ENCODE measurements at places on chromosomes 3 and 15.
A peak's percentile ranks its signal among the peaks of the same experiment; 100 is the strongest.

DNA sequence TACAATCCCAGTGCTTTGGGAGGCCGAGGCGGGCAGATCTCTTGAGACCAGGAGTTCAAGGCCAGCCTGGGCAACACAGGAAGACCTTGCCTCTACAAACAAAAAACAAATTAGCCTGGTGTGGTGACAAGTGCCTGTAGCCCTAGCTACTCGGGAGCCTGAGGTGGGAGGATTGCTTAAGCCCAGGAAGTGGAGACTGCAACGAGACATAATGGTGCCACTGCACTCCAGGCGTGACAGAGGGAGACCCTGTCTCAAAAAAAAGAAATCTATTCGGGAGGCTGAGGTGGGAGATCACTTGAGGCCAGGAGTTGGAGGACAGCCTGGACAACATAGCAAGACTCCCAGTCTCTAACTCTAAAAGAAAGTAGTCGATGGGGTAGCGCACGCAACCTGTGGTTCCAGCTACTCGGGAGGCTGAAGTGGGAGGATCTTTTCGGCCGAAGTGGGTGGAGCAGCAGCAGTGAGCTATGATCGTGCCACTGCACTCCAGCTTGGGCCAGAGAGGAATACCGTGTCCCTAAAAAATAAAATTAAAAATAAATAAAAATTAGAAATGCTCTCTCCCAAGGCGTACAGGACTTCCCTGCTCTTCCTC, 775 bp downstream of the C3orf33 start:
- DNase-seq: peak; percentile 6
- peaks cover 12% of the 10 kb centered on the region for H3K36me3 ChIP-seq
- H3K4me3 ChIP-seq: peak overlapping the region; percentile 90

GRCh38 chr3:73808862-73809509, 184.2 kb upstream of the PDZRN3 start:
- no peak overlapping the region for H3K4me3 ChIP-seq
- H3K27ac ChIP-seq: no peak overlapping the region
- H3K4me1 ChIP-seq: no peaks in the 10 kb centered on the region
- H3K36me3 ChIP-seq: no peaks in the 10 kb centered on the region

DNA sequence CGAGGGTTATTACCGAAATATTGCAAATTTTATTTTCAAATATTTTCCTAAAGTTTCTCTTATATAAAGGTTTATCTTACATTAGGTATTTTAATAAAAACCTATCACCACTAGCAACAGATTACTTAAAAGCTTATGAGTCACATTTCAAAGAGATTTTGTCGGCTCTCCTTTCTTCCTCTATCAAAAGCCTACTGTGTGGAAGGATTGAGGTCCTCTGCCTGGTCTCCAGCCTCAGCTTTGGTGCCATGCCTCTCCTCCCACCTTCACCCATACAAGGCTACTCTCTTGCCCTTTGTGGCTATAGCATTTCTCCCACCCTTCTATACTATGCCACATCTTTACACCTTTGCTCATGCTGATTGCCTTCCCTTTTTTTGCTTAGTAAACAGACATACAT, 199.3 kb downstream of the TNIK start:
- H3K27ac ChIP-seq: no peak overlapping the region
- peaks cover 26% of the 10 kb centered on the region for H3K4me1 ChIP-seq
- no peaks in the 10 kb centered on the region for H3K27me3 ChIP-seq
- no peak overlapping the region for H3K4me3 ChIP-seq
- no peak for DNase-seq

GRCh38 chr3:184981071-184981470, 169.1 kb downstream of the VPS8 start:
- no peak overlapping the region for H3K27ac ChIP-seq
- DNase-seq: no peak
- H3K4me1 ChIP-seq: no peaks in the 10 kb centered on the region
- no peaks in the 10 kb centered on the region for H3K27me3 ChIP-seq

GRCh38 chr3:73409138-73409763, 215.5 kb downstream of the PDZRN3 start:
- H3K27ac ChIP-seq: no peak overlapping the region
- H3K36me3 ChIP-seq: no peaks in the 10 kb centered on the region
- peaks cover 3% of the 10 kb centered on the region for H3K27me3 ChIP-seq
- no peak overlapping the region for H3K4me3 ChIP-seq
- DNase-seq: no peak
- peaks cover 9% of the 10 kb centered on the region for H3K4me1 ChIP-seq

DNA sequence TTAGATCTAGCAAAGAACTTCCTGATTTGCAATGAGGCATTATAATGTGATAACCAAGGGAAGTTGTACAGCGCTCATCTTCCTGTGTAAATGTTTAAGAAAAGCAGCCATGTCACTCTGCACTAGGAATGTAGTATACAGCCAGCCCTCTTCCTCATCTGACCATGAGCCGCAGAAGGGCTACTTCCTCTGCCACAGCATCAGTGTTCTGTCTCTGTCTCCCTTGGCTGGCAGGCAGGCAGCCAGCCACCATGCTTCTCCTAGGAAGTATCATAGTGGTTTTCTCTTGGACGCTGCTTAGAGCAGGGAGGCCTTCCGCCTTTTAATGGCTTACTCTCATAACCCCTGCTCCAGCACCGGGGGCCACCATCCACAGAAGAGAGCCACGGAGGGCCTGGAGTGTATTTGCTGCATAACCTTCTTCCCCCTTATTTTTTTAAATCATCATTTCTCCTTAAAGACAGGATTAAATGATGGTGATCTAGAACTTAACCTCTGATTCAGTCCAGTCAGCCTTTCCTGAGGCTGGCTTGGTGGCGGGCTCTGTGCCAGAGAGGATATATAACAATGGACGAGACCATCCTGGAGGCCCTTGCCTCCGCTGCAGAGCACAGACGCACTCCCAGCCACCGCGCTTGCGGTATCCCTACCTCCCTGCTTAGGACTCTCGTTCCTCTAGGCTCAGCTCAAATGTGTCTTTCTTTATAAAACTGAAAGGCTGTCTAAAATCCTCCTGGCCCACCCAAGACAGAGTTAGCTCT, 57.3 kb upstream of the PLXNA1 start:
- H3K27ac ChIP-seq: peak overlapping the region; percentile 30
- H3K27me3 ChIP-seq: no peaks in the 10 kb centered on the region
- H3K36me3 ChIP-seq: peaks cover 2% of the 10 kb centered on the region
- DNase-seq: no peak
- no peak overlapping the region for H3K4me3 ChIP-seq

GRCh38 chr3:45480218-45480617, 91.8 kb downstream of the LARS2 start:
- no peak for DNase-seq
- H3K27ac ChIP-seq: no peak overlapping the region
- H3K36me3 ChIP-seq: peaks cover 34% of the 10 kb centered on the region
- H3K4me1 ChIP-seq: peaks cover 8% of the 10 kb centered on the region

DNA sequence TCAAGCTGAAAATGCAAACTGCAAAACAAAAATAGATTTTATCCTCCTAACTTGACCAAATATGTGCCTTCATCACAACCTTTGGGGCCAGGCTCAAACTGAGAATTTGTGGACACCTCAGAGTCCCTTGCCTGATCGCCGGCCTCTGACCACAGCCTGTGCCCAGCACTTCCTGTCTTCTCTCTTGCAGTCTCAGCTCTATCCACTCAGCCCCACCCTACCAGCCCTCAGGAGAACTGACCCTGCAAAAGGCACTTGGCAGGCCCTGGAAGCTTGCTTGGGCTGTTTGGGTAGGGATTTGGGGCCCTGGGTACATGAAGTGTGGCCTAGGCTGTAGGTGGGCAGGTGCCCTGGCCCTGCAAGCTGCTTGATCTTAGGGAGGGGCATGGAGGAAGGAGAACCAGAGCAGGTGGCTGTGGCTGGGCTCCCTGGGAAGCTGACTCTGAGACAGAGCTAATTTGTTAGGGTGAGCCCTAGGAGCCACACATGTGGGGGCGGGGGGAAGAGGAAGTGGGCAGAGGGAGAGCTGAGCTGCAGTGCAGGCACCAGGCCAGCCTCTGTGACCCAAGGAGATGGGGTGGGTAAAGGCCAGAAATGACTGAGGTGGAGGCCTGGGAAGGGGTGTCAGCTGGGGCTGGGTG, 8.6 kb downstream of the CLEC3B start:
- H3K4me3 ChIP-seq: no peak overlapping the region
- H3K4me1 ChIP-seq: peaks cover 8% of the 10 kb centered on the region
- H3K36me3 ChIP-seq: no peaks in the 10 kb centered on the region
- DNase-seq: no peak
- peaks cover 24% of the 10 kb centered on the region for H3K27me3 ChIP-seq

DNA sequence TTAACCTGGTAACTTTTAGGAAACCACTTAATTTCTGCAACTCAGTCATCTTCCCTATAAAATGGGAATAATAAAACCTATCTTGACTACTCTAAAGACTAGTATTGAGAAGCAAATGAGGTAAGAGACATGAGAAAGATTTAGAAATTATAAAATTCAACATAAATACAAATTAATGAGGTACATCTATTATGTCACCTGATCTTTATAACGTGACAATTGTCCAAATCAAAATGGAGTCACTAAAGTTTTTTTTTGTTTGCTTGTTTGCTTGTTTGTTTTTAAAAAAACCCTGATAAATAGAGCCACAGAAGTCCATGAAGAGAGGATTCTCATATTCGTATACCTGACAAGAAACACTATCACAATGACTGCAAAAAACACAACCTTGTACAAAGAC, 242.8 kb downstream of the LRRN1 start:
- no peak overlapping the region for H3K4me3 ChIP-seq
- DNase-seq: no peak
- peaks cover 3% of the 10 kb centered on the region for H3K27me3 ChIP-seq
- H3K27ac ChIP-seq: no peak overlapping the region
- peaks cover 4% of the 10 kb centered on the region for H3K4me1 ChIP-seq

GRCh38 chr15:98946301-98947255, 61.0 kb downstream of the PGPEP1L start:
- no peak overlapping the region for H3K27ac ChIP-seq
- H3K27me3 ChIP-seq: no peaks in the 10 kb centered on the region
- DNase-seq: no peak
- H3K4me3 ChIP-seq: no peak overlapping the region
